ENCODE measurements at places on chromosomes 3 and 15. TPM values are rescaled to one million over a fixed set of nuclear protein-coding genes. Genes with fewer than 3 reads are reported as not detected.

DNA sequence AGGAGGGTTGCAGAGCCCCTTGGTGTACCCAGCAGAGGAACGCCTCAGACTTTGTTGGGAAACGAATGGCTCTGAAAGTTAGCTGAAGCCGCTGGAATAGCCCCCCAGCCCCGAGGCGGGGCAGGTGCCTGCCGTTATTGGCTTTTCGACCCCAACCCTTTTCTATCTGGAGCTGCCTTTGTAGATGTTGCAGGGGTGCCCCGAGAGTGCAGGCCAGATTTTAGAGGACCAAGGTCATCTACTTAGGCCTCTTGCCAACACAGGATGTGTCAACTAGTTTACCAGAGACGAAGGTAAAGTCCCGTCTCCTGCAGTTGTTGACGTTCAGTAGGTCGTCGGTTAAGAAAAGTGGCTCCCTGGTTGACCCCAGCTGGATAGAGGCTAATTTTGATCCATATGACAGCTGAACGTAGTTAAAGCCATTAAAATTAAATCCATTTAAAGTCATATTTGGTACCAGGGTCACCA, 579 bp upstream of the UBE3A start:
- H3K27me3 ChIP-seq = no peaks in the 10 kb centered on the region
- peaks cover 9% of the 10 kb centered on the region for H3K4me1 ChIP-seq
- H3K36me3 ChIP-seq = no peaks in the 10 kb centered on the region
- H3K4me3 ChIP-seq = peak overlapping the region; percentile 84

- no peak for DNase-seq
- no peaks in the 10 kb centered on the region for H3K36me3 ChIP-seq
- no peaks in the 10 kb centered on the region for H3K27me3 ChIP-seq
- no peak overlapping the region for H3K27ac ChIP-seq
These were observed 239.1 kb downstream of the LRRN1 start for GRCh38 chr3:4038351-4038750.

DNA sequence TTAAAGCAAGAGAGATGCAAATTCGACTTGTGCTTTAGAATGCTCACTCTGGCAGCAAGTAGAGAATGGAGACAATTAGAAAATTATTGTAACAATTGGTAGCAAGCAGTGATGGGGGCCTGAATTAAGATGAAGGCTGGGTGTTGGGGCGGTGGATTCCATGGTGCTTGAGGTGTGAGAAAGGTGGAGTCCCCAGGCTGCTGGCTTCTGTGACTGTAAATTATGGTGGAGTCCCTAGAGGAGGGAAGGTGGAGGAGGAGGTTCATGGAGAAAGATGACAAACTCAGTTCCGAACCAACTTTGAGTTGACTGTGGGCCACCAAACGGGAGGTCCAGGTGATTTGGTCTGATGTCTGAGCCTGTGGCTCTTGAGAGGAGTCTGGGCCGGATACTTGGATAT, 10.7 kb upstream of the SMAD3 start:
- H3K4me1 ChIP-seq = peaks cover 44% of the 10 kb centered on the region
- no peak for DNase-seq
- no peak overlapping the region for H3K4me3 ChIP-seq
- no peaks in the 10 kb centered on the region for H3K36me3 ChIP-seq
- no peak overlapping the region for H3K27ac ChIP-seq
- no peaks in the 10 kb centered on the region for H3K27me3 ChIP-seq

- DNase-seq = no peak
- H3K27me3 ChIP-seq = no peaks in the 10 kb centered on the region
- H3K4me3 ChIP-seq = peak overlapping the region; percentile 95
These were observed 16.8 kb upstream of the CHD2 start for GRCh38 chr15:92883163-92883875.

DNA sequence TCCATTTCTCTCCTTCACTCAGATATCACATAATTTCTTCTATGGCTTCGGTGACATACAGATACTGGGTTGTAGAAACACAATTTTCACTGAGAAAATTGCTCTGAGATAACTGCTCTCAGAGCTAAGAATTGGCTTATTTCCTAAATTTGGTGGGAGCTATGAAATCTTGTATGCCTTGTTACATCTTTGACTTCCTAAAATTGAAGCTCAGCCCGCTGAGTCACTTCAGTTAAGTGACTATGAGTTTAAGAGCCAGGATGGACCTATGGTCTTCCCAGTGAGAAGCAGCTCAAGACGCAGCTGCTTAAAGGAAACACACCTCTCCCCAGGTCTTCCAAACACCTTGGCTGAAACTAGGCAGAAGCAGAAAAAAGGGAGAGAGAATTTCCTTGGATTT, 56.4 kb downstream of the EFHB start:
- H3K36me3 ChIP-seq = no peaks in the 10 kb centered on the region
- H3K4me3 ChIP-seq = no peak overlapping the region
- H3K4me1 ChIP-seq = no peaks in the 10 kb centered on the region
- DNase-seq = no peak

GRCh38 chr15:72230197-72231065, 559 bp downstream of the PKM start:
- peaks cover 18% of the 10 kb centered on the region for H3K36me3 ChIP-seq
- peaks cover 64% of the 10 kb centered on the region for H3K4me1 ChIP-seq
- DNase-seq = no peak
- peak overlapping the region; percentile 92 for H3K27ac ChIP-seq
- H3K27me3 ChIP-seq = no peaks in the 10 kb centered on the region

The CLEC3B gene
- total RNA-seq = 0.57 TPM

The P2RY13 gene
- total RNA-seq = not detected

The MYH15 gene
- total RNA-seq = 11.2 TPM

The RLBP1 gene
- 0.12 TPM for total RNA-seq

Data from HCT116 (cell line).